ENCODE measurements at places on chromosomes 16 and 17.

- DNase-seq = no peak
Measured at GRCh38 chr17:48970224-48970623, 1.8 kb upstream of the GIP start.

DNA sequence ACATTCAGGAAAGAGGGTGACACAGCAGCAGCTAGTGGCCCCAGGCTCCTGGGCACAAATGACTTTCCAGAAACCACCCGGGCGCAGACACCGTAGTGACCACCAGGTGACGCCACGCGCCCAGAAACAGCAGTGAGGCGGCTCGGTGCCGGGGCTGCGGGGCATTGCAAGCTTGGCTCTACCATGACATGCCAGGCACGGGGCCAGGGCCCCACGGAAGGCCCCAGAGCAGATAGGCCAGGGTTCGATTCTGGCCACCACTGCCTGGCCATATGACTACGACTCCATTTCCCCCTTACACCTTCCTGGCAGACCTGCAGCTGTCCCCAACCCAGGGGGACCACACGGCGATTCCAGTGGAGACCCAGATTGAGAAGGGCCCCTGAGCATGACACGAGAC is 6.7 kb downstream of the RHBDF1 start:
- peak; percentile 87 for DNase-seq

GRCh38 chr16:88320947-88321634 is 61.7 kb upstream of the ZNF469 start:
- no peak for DNase-seq

- DNase-seq = no peak
Measured at GRCh38 chr17:5391678-5392077, 27.8 kb downstream of the NUP88 start.

DNA sequence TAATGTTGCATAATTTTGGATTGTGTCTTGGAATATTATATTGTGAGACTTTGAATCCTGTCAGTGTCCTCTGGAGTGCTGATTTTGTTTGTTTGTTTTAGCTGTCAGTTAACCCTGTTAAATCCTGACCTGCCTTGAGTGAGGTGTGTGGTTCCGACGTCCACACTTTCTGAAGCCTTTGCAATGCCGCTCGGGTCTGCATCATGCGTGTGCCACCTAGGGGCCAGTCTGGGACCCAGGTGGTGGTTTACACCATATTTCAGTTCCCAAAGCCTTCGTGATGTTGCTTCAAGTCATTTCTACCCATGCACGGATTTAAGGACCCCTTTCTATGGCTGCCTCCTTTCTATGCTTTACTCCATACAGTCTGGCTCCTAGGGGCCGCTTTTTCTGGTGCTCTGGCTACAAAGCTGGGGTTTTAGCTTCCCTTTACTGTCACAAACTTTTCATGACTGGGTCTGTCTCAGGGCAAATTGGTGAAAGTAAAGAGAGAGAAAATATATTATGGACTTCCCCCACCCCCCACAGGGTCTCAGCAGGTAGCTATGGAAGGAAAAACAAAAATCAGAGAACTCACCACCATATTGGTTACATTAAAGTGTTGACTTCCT is 11.4 kb upstream of the OR4D1 start:
- no peak for DNase-seq

- DNase-seq = no peak
Measured at GRCh38 chr17:30225919-30226553, 9.5 kb downstream of the SLC6A4 start.

DNA sequence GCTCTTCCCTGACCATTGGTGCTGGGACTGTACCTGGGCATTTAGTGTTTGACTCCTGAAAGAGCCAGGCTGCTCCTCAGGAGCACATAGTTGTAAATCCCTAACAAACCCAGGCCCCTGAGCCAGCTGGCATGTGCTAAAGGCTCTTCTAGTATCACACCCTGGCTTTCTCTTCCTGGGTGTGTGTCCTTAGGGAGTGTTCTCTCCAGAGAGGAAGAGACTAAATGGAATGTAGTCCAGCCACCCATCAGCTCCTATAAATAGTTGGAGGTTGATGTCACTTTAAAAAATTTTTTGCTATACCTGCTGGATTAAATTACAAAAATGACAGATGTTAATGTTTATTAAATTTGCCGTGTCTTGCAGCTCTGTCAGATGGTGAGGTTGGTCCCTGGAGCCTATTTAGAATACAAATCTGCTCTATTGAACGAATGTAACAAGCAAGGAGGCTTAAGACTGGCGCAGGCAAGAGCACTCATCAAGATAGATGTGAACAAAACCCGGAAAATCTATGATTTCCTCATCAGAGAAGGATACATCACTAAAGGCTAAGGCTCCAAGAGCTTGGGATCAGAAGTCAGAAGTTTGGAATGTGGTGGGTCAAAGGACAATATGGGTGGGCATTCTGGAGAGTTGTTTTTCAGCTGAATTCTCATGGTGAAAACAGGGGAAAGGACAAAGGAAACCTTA is 13.1 kb upstream of the DUSP14 start:
- no peak for DNase-seq

DNA sequence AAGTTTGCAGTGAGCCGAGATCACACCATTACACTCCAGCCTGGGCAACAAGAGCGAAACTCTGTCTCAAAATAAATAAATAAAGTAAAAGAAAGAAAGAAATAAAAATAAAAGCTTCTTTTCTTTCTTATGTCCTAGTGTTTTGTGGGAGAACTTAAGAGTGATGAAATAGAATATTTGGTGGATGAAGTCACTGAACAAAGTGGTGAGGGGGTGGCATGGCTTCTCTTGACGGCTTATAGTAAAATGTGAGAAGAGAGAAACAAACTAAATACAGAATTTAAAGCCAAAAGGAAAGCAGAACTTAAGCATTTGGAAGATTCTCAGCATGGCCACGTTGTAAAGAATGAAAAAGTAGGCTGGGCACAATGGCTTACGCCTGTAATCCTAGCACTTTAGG is 15.3 kb downstream of the SGF29 start:
- DNase-seq = no peak

- no peak for DNase-seq
Measured at GRCh38 chr17:62126292-62126691, 61.2 kb upstream of the MED13 start.

DNA sequence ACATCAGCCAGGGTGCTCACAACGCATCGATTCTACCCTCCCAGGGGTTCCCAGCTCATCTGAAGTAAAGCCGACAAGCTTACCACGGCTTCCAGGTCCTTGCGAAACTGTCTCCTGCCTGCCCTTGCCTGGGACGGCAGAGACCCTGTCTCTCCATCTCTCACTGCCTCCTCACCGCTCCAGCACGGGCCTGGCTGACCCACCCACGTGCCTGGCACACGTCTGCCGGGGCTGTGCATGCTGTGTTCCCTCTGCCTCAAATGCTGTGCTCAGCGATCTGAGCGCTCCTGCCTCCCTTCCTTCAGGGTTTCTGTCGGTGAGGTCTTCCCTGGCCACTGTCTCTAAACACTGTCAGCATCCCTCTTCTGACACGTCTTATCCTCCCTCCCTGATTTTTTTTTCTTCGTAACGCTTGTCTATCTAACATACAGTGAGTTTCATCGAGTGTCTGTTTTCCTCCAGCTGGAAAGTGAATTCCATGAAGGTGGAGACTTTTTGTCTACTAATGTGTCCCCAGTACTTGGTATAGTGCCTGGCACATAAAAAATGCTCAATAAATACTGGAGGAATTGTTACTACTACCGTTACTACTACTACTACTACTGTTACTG is 208.4 kb downstream of the IRF8 start:
- DNase-seq = no peak

GRCh38 chr16:84740596-84741116 is 40.9 kb downstream of the USP10 start:
- no peak for DNase-seq

DNA sequence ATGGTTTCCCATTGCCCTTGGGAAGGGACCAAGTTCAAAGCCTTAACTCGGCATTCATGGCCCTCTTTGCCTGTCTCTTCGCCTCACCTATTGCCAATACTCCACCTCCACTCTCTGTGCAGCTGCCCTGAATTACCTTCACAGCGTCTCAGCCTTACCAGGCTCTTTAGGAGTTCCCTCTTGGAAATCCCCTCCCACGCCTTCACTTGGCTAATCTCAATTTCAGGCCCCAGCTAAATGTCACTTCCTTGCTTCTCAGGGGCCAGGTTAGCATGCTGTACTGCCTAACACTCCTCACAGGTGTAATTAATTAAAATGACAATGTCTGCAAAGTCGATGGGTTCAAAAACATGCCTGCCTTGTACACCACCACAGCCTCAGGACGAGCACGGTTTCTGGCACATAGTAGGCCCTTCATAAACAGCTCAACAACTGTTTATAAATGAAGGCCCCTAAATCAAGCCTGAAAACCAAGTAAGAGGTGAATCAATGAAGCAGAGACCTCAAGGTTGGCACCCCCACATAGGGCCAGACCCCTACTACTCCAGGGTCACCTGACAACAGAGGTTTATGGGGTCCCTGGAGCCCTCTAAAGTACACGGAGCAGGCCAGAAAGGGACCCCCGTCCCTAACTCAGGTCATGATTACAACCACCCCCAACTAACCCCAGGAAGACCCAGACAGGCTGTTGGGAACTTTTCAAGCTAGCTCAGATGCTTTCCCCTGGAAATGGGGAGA is 11.2 kb upstream of the EEF2K start:
- no peak for DNase-seq

GRCh38 chr16:11108466-11108805 is 147.6 kb downstream of the SOCS1 start:
- DNase-seq = no peak

DNA sequence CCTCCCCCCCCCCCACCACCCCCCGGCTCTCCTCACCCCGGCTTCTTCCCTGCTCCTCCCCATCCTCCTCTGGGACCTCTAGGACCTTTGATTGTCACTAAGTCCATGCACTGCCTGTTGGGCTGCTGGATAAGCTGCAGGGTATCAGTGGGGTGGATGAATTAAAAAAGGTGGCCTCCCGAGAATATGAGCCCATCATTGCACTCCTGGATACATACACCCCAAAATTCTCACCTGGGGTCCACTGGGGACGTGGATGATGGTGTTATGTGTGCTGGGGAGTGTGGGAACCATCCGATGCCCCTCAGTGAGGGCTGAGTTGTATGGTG is 88.8 kb downstream of the IRF8 start:
- DNase-seq = no peak

GRCh38 chr17:34436607-34437006 is 73.6 kb upstream of the CCL1 start:
- DNase-seq = no peak

DNA sequence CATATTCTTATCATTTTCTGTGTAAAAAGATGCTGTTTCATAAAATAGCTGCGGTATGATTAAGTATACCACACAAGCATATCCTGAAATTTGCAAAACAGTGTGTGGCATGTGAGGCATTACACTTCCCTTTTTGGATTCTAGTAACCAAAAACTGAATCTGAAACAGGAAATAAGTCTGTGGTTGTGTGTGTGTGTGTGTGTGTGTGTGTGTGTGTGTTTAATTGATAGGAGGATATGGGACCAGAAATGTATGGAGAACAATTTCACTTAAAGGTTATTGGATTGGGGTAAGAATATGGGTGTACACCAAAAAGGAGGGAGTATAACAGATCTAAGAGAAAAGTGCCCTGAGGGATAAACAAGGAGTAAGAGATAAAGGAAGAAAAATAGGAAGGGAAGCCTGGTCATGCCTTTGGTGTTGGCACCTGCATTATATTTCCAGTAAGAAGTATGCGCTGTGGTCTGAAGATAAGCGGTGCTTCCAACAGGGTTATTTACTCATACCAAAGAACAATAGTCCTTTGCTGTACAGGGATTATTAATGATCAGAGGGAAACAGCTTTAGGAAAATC is 4.0 kb downstream of the LYRM1 start:
- DNase-seq = peak; percentile 58

- no peak for DNase-seq
Measured at GRCh38 chr17:34163646-34164045, 91.4 kb upstream of the CCL2 start.

- DNase-seq = no peak
Measured at GRCh38 chr16:75097941-75098901, 18.4 kb downstream of the LDHD start.

- no peak for DNase-seq
Measured at GRCh38 chr16:84334058-84334457, 34.3 kb upstream of the ATP2C2 start.

DNA sequence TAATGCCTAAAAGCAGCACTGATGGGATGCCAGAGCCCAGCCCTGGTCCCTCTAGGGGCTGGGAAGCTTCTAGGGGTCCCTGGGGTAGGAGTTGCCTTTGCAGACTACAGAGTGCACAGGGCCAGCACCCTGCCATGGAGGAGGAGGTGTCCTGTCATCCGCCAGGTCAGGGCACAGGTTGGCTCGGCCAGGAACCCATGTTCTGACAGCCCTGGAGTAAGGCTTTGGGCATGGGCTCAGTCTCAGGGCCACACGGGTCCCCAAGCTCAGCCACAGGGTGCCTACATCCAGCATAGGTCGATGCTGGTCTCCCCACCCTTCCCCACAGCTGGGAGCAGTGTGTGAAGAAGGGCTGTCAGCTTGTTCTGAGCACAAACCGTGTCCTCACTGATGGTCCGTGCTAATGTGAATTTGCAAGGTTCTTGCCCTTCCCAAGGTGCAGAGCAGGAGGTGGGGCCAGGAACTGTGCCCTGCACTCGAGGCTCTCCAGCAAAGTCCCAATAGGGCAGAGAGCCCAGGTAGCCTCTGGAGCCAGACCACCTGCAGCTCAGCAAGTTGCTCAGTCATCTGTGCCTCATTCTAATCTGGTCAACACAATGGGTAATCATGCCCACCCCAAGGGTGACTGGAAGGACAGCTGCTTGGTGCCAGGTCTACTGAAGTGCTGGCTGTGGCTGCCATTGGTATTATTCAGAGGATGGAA is 72.8 kb downstream of the AMFR start:
- no peak for DNase-seq

- DNase-seq = peak; percentile 65
Measured at GRCh38 chr16:81035975-81036750, 521 bp downstream of the ATMIN start.

- DNase-seq = no peak
Measured at GRCh38 chr17:81844327-81844851, 9.5 kb upstream of the PPP1R27 start.

GRCh38 chr16:49327466-49327865 is 45.8 kb upstream of the CBLN1 start:
- no peak for DNase-seq

- no peak for DNase-seq
Measured at GRCh38 chr17:69223809-69224208, 4.8 kb downstream of the ABCA10 start.

GRCh38 chr16:29992344-29992967 is 3.0 kb downstream of the HIRIP3 start:
- no peak for DNase-seq

GRCh38 chr16:66523861-66524354 is 26.0 kb downstream of the TK2 start:
- peak; percentile 49 for DNase-seq

- DNase-seq = no peak
Measured at GRCh38 chr17:16459855-16460550, 32.0 kb downstream of the LRRC75A start.

GRCh38 chr17:8015957-8016631 is 13.7 kb downstream of the GUCY2D start:
- no peak for DNase-seq

- peak; percentile 46 for DNase-seq
Measured at GRCh38 chr17:64218066-64218465, 45.0 kb downstream of the TEX2 start.

GRCh38 chr17:2363851-2364762 is 26.8 kb downstream of the SGSM2 start:
- no peak for DNase-seq

Data from germinal center (tissue), 1 donor.